ENCODE measurements at places on chromosomes 4 and X.

DNA sequence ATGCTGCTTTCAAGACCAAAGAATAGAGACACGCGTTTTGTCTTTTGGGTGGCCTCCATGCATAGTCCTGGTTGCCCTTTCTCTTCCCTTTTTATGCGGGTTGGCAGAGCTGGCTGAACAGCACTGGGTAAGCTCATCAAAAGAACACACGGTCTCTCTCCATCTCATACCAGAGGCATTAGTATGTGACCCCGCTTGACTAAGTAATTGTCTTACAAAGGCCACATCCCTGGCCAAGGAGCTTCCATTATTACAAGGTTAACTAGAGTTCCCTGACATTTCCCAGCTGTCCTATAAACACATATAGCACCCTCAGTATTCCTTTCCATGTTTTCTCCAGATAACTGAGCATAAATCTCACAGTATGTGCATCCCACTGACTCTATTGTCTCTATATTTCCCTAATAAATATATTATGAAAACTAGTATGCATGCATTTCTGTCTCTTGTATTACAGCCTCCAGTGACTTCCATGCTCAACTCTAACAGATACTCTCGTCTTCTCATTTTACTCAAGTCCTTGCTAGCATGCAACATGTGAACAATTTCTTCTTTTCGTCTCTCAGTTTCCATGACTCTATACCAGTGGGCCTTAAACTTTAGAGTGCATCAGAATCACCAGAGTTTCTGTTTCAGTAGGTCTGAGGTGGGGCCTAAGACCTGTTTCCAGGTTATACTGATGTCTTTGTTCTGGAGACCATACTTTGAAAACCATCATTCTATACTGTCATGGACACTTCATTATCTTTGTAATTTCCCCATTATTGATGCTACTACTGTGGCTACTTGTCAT lies 247.7 kb upstream of the ARSJ start:
- H3K4me3 ChIP-seq, result no peak overlapping the region
- no peaks in the 10 kb centered on the region for H3K27me3 ChIP-seq
- H3K4me1 ChIP-seq, result no peaks in the 10 kb centered on the region
- DNase-seq, result no peak

DNA sequence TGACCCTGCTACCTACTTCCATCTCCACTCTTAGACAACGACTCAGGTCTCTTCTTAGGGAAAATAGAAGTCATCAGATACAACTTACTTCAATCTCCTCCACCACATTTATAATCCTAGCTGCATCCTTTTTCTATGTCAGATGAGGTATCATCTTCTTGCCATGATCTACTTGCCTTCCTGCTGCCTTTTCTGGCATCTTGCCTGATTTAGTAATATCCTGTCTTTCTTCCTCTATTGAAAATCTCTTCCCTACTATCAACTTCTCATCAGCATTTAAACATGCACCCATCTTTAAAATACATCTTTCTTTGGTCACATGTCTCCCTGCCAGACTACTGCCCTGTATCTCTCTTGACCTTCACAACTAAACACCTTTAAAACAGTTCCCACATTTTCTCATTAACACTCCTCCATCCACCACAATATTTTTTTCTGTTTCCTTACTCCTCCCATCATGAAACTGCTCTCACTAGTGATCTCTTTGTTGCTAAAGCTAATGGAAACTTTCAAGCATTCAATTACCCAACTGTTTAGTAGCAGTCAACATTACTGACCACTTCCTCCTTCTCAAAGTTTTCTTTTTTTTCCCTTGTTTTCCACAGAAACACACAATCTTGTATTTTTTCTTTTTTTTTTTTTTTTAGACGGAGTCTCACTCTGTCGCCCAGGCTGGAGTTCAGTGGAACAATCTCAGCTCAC lies 100.8 kb upstream of the CXorf66 start:
- no peak overlapping the region for H3K27ac ChIP-seq
- no peaks in the 10 kb centered on the region for H3K27me3 ChIP-seq

DNA sequence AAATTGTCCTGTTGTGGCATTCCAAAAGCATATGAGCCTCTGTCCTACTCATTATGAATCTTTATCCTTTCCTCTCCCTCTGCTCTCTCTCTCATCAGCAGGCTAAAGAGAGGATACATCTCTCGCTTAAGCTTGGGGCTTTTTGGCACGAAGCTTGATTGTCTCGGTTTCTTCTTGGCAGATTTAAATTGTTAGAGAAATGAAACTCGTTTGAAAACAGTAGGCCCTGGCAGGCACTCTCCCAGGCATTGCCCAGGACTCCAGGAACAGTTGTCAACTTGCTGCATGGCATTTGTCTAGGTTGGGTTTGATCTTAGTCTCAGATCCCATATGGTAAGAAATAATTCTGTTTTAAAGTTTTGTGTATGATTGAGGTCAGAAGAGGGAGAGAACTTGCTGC lies 35.5 kb downstream of the NAA11 start:
- peaks cover 1% of the 10 kb centered on the region for H3K27me3 ChIP-seq
- no peaks in the 10 kb centered on the region for H3K36me3 ChIP-seq
- no peak overlapping the region for H3K27ac ChIP-seq
- no peak overlapping the region for H3K4me3 ChIP-seq
- no peak for DNase-seq
- no peaks in the 10 kb centered on the region for H3K4me1 ChIP-seq

DNA sequence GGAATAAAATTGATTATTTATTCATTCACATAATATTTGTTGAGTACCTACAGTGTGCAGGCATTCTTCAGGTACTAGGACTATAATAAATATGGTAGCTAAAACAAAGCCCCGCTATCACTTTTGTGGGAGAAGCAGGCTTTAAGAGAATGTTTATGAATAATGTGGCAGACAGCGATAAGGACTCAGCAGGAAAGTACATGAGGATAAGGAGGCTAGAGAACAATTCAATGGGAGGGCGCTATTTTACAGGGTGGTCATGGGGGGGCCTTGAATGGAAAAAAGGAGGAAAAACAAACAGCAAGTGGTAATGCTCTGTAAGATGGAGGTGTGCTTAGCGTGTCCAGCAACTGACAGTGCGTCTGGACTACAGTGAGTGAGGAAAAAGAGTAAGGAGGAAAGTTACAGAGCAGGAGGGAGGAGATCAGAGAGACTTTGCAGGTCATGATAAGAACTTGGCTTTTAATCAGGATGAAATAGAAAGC lies 264.2 kb upstream of the ETNPPL start:
- no peak for DNase-seq
- H3K27ac ChIP-seq, result no peak overlapping the region
- no peak overlapping the region for H3K4me3 ChIP-seq
- no peaks in the 10 kb centered on the region for H3K27me3 ChIP-seq
- no peaks in the 10 kb centered on the region for H3K36me3 ChIP-seq

- no peak for DNase-seq
- H3K4me1 ChIP-seq, result peaks cover 16% of the 10 kb centered on the region
- no peaks in the 10 kb centered on the region for H3K36me3 ChIP-seq
- peak overlapping the region; percentile 73 for H3K4me3 ChIP-seq
- H3K27ac ChIP-seq, result no peak overlapping the region
These were observed 1.3 kb downstream of the PTPN13 start for GRCh38 chr4:86595426-86595805.

DNA sequence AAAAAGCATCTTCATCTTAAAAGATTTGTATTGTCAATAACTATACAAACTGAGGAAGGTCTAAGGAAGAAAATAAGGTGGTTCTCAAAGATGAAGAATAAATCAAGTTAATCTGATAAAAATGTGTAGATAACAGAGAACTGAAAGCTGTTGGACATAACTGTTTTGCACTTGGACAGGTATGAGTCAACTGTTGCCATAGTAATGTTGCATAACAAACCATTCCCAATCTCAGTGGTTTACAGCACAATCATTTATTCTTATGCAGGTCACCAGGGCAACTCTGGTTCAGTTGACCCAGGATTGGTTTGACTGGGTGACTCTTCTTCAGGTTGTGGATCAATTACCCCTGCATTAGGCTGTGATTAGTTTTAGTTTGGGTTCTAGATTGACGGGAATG lies 2197.7 kb downstream of the ARAP2 start:
- no peak overlapping the region for H3K27ac ChIP-seq
- H3K4me3 ChIP-seq, result no peak overlapping the region
- H3K4me1 ChIP-seq, result no peaks in the 10 kb centered on the region
- no peaks in the 10 kb centered on the region for H3K27me3 ChIP-seq
- no peak for DNase-seq
